Activated CD4-positive, alpha-beta T cell treated with anti-CD3 and anti-CD28 coated beads, Interleukin-2, amount 10 ng/mL, durations not matched to agents 7 days and 5 days (primary cell): ENCODE measurements at places on chromosomes 2 and 18. TPM values are rescaled to one million over a fixed set of nuclear protein-coding genes. Genes with fewer than 3 reads are reported as not detected.

Gene GTF2A1L
- not detected for total RNA-seq

GRCh38 chr2:133223226-133223625, 345.0 kb downstream of the NCKAP5 start:
- no peaks in the 10 kb centered on the region for H3K36me3 ChIP-seq
- H3K4me3 ChIP-seq: no peak overlapping the region
- DNase-seq: no peak
- no peaks in the 10 kb centered on the region for H3K27me3 ChIP-seq
- no peaks in the 10 kb centered on the region for H3K4me1 ChIP-seq

Gene EMILIN1
- 0.64 TPM for total RNA-seq

Gene CTNNA2
- not detected for total RNA-seq

DNA sequence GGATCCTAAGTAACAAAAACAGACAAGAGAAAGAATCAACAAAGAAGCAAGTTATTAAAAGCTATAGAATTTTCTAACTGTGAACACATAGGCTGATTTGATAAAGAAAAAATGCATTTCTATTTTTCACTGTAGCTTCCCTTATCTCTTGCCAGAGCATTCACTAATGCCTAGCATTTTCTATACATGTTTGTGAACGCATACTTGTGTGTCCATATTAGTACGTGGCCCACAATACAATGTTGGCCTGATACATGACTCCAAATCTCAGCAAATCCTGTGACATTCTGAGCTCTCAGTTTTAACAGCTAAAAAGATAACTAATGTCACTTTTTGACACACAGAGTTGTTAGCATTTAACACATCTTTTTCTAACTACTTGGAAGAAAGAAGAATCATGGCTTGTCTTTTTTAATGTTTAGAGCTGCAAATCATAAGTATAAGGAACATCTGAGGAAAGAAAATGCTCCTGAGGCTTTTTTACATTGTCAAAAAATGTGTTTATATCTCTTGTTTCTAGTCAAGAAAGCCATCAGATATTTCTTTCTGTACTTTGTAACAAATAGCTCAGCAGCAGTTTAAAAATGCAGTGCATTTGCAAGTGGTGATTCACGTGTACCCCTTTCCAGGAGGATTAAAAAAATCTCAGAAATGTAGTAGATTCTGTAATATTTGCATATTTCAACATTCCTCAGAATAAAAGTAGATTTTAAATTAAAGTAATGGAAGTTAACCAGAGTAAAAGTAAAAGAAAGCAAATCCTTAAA, 1646.8 kb upstream of the TMEFF2 start:
- DNase-seq: no peak
- H3K4me3 ChIP-seq: no peak overlapping the region
- no peaks in the 10 kb centered on the region for H3K27me3 ChIP-seq
- no peak overlapping the region for H3K27ac ChIP-seq

Gene MC4R
- not detected for total RNA-seq

Gene LOXL3
- total RNA-seq: 0.12 TPM

DNA sequence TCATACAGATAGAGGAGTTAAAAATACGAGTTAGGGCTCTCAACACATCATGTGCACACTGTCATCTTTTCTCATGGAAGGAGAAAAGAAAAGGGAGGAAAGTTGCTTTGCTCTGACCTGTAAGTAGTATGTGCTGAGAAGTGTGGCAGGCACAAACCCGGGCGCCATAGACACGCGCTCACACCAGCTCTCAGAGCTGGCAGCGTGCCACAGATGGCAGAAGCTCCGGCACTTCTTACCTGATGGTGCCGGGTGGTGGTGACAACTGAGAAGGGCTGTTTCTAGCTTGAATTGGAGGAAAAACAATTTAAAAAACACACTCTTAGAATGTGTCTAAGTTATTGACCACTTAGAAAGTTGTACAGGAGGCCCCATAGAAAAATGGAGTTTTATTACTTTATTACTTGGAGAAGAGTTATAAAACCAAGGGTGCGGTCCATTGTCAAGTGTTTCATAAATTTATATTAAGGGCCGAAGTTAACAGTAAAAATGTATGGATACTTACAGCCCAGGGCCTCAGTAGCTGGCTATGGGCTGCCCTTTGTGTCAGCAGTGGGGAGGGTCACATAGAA, 92.2 kb downstream of the DPP4 start:
- no peak overlapping the region for H3K27ac ChIP-seq
- H3K36me3 ChIP-seq: peaks cover 34% of the 10 kb centered on the region
- H3K27me3 ChIP-seq: no peaks in the 10 kb centered on the region
- peaks cover 55% of the 10 kb centered on the region for H3K4me1 ChIP-seq
- no peak overlapping the region for H3K4me3 ChIP-seq
- no peak for DNase-seq

- H3K27ac ChIP-seq: no peak overlapping the region
- H3K27me3 ChIP-seq: no peaks in the 10 kb centered on the region
- peaks cover 64% of the 10 kb centered on the region for H3K4me1 ChIP-seq
- H3K4me3 ChIP-seq: no peak overlapping the region
- no peak for DNase-seq
These were observed 136.2 kb downstream of the BCL2 start for GRCh38 chr18:63183378-63183777.

- no peaks in the 10 kb centered on the region for H3K27me3 ChIP-seq
- DNase-seq: no peak
- no peaks in the 10 kb centered on the region for H3K4me1 ChIP-seq
- no peak overlapping the region for H3K27ac ChIP-seq
These were observed 60.4 kb downstream of the ABCB11 start for GRCh38 chr2:168970711-168971233.

Gene TTR
- not detected for total RNA-seq

GRCh38 chr18:75418293-75419005, 9.1 kb downstream of the SMIM21 start:
- peaks cover 4% of the 10 kb centered on the region for H3K27me3 ChIP-seq
- H3K27ac ChIP-seq: no peak overlapping the region
- H3K36me3 ChIP-seq: no peaks in the 10 kb centered on the region
- DNase-seq: no peak
- no peaks in the 10 kb centered on the region for H3K4me1 ChIP-seq

- peak overlapping the region; percentile 97 for H3K27ac ChIP-seq
- peaks cover 38% of the 10 kb centered on the region for H3K36me3 ChIP-seq
- no peaks in the 10 kb centered on the region for H3K27me3 ChIP-seq
- H3K4me1 ChIP-seq: peaks cover 62% of the 10 kb centered on the region
- DNase-seq: peak; percentile 47
These were observed 901 bp downstream of the WDFY1 start for GRCh38 chr2:223944166-223944702.

DNA sequence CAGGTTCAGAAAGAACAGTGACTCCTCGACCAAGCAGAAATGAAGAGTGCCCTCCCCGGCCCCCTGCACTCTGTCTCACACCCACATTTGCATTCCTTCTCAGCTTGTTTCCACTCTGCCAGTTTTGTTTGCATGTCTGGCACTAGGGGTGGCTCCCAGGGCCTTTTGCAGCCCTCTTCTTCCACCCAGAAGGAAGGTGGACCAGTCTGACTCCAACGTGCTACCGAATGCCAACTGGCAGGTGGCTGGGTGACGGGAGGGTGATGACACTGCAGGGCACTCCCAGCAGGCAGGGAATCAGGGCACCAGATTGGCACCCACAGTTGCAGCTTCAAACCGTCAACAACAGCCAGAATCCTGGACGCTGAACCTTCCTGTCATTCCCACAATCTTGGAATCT, 371.1 kb downstream of the TXNL1 start:
- no peaks in the 10 kb centered on the region for H3K4me1 ChIP-seq
- H3K27ac ChIP-seq: no peak overlapping the region
- no peaks in the 10 kb centered on the region for H3K36me3 ChIP-seq
- H3K27me3 ChIP-seq: peaks cover 2% of the 10 kb centered on the region
- DNase-seq: no peak

GRCh38 chr18:48407358-48407757, 1.8 kb downstream of the ZBTB7C start:
- peaks cover 22% of the 10 kb centered on the region for H3K4me1 ChIP-seq
- DNase-seq: no peak
- H3K27ac ChIP-seq: no peak overlapping the region
- H3K36me3 ChIP-seq: no peaks in the 10 kb centered on the region
- peak overlapping the region; percentile 68 for H3K4me3 ChIP-seq
- H3K27me3 ChIP-seq: peaks cover 76% of the 10 kb centered on the region

Gene DPP4
- total RNA-seq: 116 TPM

Gene KCNG2
- total RNA-seq: not detected

Gene NEURL3
- total RNA-seq: 0.22 TPM

DNA sequence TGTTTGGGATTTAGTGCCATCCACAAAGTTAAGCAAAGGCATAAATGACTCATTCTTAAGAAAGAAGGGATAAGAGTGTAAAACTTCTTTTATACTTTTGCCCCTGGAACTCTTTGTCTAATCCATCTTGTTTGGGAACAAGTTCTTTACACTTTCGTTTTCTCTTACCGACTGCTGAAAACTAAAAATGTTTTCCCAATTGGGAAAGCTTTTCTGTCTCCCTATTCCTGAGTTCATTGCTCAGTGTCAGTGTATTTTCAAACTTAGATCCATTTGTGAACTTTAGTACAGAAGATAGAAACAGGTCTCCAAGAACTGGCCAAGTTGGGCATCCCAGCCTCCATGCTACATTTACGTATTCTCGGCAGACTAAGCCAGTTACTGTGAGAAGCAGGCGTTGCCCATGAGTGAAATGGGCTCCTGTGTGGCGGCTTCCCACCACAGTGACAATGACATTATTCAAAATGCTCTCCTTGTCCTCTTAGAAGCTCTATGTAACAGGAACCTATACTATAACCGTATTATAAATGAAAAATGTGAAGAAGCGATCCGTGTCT, 51.7 kb downstream of the TGOLN2 start:
- DNase-seq: no peak
- no peak overlapping the region for H3K4me3 ChIP-seq
- no peaks in the 10 kb centered on the region for H3K4me1 ChIP-seq

Gene C2orf81
- total RNA-seq: 3.0 TPM

- no peaks in the 10 kb centered on the region for H3K4me1 ChIP-seq
- peaks cover 16% of the 10 kb centered on the region for H3K27me3 ChIP-seq
- H3K4me3 ChIP-seq: no peak overlapping the region
- DNase-seq: no peak
These were observed 119.8 kb downstream of the DHRS9 start for GRCh38 chr2:169189132-169189531.

- no peaks in the 10 kb centered on the region for H3K36me3 ChIP-seq
- no peaks in the 10 kb centered on the region for H3K4me1 ChIP-seq
- no peak for DNase-seq
- no peak overlapping the region for H3K27ac ChIP-seq
These were observed 378.3 kb downstream of the EN1 start for GRCh38 chr2:118469103-118469502.

Gene HOXD4
- total RNA-seq: not detected

GRCh38 chr2:72927619-72928550, 10.6 kb downstream of the EMX1 start:
- H3K4me3 ChIP-seq: no peak overlapping the region
- H3K36me3 ChIP-seq: no peaks in the 10 kb centered on the region
- H3K4me1 ChIP-seq: peaks cover 11% of the 10 kb centered on the region
- no peak overlapping the region for H3K27ac ChIP-seq
- no peak for DNase-seq

GRCh38 chr2:23606968-23607367, 222.0 kb downstream of the KLHL29 start:
- H3K4me1 ChIP-seq: peaks cover 3% of the 10 kb centered on the region
- peaks cover 3% of the 10 kb centered on the region for H3K27me3 ChIP-seq
- no peak for DNase-seq
- no peak overlapping the region for H3K27ac ChIP-seq
- H3K36me3 ChIP-seq: peaks cover 3% of the 10 kb centered on the region

DNA sequence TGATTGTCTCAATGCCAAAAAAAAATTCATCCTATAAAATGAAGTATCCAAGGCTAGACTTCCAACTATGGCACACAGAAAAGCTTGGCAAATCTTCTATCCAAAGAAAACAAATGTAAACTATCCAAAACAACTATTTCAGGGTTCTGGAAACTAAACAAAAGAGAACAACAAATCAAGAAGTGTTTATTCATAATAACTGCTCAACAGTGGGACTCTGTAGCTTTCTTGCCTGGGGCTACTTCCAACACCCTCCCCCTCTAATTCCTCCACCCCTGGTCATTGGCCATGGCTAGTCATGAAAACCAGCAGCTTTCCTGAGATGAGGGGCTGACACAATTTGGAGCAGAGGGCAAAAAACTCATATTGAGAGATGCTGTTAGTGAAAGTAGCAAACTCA, 107.0 kb downstream of the EXOC6B start:
- H3K27me3 ChIP-seq: no peaks in the 10 kb centered on the region
- H3K4me1 ChIP-seq: peaks cover 7% of the 10 kb centered on the region
- no peak overlapping the region for H3K4me3 ChIP-seq
